ENCODE measurements at places on chromosomes 4 and X.

DNA sequence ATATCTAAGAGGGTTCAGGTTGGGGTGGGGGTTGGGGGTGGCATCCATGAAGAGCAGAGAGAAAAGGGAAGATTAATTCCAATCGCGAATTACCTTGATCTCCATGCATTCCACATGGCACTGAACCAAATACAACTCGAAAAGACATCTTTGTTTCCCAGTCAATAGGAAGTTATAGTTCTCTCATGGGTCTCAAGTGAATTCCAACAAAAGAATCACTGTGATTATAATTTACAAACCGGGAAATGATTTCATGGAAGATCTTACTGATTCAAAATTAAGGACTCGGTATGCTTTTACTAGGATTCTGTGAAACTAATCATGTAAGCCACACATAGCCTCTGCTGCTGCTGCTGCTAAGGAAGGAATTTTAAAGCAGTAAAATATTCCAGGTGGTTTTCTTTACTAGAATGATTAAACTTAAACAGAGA, 26.6 kb upstream of the AMELX start:
- no peak for DNase-seq

DNA sequence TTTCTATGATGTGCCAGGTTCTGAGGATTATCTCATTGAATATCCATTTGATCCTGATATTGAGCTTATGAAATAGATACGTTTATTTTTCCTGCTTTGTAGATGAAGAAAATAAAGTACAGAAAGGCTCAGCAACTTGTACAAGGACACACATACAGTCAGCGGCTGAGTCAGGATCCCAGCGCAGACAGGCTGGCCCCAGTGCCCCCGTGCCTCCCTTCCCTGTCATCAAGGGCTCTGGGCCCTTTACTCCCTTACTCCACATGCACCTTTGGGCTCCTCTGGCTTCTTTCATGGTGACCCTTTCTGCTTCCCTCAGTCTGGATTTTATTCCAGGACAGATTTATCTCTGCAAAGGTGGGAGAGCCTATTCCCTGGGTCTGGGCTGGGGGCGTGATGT, 12.8 kb downstream of the RASL11B start:
- DNase-seq: no peak

DNA sequence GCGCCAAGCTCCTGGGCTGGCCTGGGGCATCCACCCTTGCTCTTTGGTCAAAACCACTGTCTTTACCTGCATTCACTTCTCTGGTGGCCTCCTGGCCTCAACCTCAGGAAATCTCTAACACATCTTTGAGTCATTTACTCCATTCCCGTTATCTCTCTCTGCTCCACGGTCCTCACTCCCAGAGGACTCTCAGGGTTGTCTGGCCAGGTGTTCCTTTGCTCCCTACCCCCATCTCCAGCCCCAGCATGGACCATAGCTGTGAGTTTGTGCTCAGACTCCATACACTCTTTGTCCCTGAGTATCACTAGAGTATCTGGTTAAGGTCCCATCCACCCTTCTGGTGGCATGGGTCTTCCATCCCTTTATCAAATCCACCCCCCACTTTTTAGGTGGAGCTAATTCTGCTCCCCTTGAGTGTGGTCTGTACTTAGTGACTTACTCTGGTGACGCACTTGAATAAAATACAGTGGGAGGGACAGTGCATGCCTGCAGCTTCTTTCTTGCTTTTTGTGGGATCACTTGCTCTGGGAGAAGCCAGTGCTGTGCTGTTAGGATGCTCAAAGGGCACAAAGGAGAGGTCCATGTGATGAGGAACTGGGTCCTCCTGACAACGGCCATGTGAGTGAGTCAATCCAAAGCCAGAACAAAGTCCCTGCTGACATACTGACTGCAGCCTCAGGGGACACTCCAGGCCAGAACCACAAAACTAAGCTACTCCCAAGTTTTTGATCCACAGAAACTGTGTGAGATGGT, 44.3 kb downstream of the IGFBP7 start:
- no peak for DNase-seq

DNA sequence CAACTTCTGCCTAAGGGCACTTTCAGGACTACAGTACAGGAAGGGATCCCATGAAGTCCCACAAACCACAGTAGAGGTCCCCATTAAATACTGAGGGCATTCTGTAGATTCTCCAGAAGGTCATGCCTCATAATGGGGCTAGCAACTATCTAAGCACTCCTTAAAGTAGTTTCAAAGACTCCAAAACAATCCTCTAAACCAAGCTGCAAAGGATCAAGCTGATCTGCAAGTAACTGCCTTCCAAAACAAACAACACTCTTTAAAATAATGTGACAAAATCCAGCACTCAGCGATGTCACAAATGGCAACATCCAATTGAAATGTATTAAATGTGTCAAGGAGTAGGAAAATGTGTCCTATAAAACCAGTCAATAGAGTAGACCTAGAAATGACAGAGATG, 118.7 kb downstream of the FRYL start:
- no peak for DNase-seq

- no peak for DNase-seq
Observed at GRCh38 chr4:64130907-64131306, 278.3 kb downstream of the TECRL start.

DNA sequence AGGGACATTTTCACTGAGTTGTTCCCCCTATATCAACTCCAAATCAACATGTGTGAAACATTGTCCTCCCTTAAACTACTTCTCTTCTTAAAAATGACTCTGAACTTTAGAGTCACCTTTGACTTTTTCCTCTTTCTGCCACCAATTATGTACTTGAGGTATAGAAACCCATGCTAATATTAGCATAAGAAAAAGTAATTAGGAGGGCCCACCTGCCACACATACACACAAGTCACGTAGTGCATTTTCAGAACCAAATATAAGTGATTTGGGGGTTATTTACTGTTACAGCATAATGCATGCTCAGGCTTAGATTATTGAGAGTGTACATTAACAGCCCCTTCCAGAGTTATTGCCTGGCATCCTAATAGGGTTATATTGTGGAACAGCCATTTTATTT, 432.7 kb downstream of the ZIC3 start:
- DNase-seq: no peak

GRCh38 chr4:90099812-90100211, 27.4 kb upstream of the CCSER1 start:
- DNase-seq: no peak

GRCh38 chr4:85979276-85979675, 380.6 kb downstream of the MAPK10 start:
- no peak for DNase-seq

DNA sequence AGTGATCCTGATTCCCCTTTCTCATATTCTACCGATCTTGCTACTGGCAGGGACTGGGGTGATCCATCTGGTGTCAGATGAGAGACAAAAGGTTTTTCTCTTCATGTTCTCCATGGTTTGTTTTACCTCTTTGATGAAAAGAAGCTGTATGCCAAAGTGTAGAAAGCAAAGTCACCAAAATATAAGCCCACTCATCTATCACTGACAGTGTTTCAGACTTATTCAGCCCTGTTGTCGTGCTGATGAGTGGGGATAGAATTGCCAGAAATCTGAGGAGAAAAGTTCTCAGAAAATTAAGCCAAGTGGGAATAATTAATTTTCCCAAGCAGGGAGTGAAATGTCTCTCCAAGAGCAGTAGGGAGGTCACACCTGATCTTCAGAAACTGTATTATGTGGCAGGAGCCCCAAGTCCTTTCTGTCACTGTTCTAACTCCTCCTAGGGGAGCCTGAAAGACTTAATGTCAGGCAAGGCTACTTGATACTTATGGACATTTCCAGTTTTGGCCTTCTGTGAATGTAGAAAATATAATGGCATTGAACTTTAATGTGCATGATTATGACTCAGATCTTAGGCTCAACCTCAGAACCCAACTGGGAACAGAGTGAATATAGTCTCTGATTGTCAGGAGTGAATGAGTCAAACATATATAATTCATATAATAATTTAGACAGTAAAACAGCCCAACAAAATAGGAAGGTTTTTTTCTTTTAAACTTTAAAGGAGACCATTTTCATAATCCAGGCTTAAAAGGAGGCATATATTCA, 298.1 kb downstream of the ANKRD50 start:
- DNase-seq: no peak

DNA sequence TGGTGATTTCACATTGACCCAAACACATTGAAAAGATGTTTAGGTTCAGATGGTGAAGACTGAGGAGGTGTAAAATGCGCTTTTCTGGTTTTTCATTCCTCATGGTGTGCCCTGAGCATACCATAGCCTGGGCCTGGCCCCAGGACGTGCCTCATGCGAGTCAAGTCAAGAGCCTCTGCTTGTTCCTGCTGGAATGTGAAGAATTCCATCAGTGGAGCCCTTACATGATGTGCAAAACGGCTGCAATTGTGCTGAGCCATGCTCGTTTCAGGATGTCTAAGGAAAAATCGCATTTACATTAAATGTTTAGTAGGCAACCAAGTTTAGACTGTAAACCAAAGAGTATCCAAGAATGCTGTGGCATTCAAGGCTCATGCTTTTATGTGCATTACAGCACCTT, 34.9 kb downstream of the GYG2 start:
- DNase-seq: no peak

DNA sequence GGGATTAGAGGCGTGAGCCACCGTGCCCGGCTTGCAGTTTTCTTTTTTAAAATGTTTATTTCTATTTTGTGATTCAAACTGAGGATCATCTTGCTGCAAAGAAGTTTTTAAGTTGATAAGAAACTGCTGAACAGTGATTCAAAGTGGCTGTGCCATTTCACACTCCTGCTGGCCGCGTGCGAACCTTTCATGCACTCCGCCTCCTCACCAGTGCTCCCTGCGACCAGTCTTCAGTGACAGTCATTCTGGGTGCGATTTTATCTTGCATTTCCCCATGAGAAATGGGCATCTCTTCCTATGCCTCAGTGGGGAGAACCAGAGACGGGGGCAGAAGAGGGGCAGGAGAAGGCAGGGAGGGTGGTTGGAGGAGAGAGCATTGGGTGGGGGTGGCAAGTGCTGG, 21.4 kb downstream of the TMEM187 start:
- no peak for DNase-seq

DNA sequence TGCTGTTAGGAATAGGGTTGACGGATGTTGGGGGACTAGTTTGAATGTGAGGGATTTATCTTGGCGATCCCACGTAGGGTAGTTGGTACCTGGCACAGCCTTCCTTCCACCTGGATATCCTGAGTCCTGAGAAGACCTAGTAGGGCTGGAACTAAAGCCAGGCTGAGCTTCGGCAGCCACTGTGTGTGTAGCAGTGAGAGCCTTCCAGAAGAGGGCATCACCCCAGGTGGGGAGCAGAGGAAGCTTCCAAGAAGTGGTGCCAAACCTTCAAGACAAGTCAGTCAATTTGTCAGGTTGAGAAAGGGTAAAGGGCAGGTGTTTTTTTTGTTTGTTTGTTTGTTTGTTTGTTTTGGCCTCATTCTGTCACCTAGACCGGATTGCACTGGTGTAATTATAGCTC, 1.2 kb upstream of the FGFBP2 start:
- no peak for DNase-seq

DNA sequence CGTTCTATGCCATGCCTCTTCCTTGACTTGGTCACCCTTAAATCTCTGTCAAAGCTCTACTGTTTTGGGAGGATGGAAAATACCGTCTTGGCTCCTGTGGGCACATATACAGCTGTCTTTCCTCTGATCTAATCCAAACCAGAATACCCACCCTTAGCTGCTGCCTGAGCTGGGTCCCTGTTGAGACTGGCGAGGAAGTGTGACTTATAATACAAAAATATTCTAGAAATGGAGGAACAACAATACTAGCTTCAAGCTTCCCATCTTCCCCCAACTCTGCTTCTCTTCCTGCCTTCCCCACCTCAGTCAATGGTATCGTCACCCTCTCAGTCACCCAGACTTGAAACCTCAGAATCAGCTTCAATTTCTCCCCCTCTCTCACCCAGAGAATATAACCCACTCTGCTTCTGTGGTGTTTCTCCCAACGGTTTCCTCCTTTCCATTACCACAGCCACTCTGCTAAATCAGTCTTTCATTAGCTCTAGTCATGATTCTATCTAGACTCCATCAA, 599 bp upstream of the IL2RG start:
- no peak for DNase-seq

GRCh38 chr4:112563431-112564200, 47.6 kb upstream of the NEUROG2 start:
- no peak for DNase-seq

GRCh38 chrX:1462596-1463251, 10.0 kb upstream of the ASMTL start:
- DNase-seq: peak; percentile 67

- no peak for DNase-seq
Observed at GRCh38 chr4:23504083-23504482, 385.8 kb downstream of the PPARGC1A start.

DNA sequence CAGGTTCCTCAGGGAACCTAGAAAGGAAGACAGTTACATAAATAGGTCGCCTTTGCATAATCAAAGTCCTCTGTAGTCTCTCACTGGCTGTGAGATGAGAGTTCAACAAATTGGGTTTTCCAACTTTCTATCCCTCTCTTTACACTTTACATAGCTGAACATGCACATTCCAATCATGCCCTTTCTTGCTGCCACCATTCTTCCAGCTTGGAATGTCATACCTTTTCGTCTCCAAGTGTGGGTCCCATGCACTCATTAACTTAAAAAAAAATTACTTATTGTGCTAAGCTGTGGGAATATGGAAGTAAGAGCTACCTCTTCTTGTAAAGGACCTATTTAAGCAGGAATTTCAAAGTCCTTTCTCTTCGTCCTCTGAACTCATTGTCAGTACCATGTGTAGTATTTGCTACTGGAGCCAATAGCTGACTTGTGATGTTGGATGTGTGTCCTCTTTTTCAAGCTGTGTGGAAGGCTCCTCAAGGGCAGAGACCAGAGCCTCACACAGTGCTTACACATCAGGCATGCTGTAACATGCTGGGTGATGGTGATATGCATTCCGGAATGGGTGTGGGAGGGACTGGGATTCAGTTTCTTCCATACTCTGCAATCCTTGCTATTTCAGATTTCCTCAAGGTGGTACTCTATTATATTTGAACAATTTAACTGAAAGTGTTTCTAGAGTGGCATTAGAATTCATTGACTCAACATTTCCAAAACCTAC, 7.1 kb downstream of the ENOPH1 start:
- DNase-seq: no peak

DNA sequence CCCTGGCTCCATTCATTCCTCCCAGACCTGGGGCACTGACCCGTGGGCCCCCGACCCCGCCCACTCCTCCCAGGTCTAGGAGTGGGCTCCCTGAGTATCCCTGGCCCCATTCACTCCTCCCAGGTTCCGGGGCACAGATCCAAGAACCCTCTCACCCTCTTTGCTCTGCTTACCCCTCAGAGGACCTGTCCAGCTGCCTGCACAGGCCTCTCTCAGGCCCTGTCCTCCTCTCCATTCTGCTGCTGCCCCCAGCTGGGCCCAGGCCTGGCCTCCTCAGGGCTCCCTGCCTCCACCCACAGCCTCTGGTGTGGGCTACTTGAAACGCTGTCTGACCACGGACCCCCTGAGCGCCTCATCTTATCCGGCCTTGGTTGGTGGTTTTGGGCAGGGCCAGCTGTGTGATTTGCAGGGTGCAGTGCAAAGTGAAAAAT, 217.7 kb upstream of the PSAPL1 start:
- no peak for DNase-seq

DNA sequence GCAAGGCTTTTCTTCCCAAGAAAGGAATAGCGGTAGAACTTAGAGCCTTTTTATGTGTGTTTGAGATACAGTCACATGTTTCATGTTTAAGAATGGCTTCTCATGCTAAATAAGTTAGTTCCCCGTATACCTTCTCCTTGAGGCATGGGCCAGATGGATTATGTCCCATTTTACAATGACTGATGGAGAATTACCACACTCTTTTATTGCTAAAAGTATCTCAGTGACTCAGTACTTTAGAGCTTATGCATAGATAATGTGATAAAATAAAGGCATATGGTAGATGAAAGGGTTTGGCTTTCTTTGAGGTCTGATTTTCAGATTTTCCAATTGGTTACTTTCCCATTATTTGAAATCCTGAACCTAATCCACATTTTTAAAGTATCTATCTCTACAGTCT, 121.8 kb upstream of the BMPR1B start:
- no peak for DNase-seq

GRCh38 chr4:2163311-2163821, 78.6 kb downstream of the HAUS3 start:
- DNase-seq: no peak

All from hepatic stellate cell (primary cell).